Stimulated activated CD4-positive, alpha-beta T cell treated with anti-CD3 and anti-CD28 coated beads, Interleukin-15, amount 100 ng/mL, for 48 hours (primary cell): ENCODE measurements at places on chromosomes 3 and 15.

DNA sequence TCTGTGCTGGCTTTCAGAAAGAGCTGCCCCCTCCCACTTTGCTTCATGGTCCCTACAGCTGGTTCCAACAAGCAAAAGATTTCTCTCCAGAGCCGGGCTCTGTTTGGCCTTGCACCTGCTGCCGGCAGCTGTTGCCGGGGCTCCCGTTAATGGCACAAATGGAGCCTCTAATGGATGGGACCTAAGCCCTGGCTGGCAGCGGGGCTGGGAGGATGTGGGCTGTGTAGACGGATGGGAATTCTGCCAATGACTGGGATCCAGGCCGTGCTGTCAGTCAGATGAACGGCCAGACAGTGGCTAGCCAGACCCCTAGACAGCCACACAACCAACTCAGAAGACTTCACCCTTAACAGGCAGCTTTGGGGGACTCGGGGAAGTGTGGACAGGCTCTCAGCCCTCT lies 88.0 kb downstream of the RPLP1 start:
- no peak for DNase-seq

- DNase-seq: no peak
Observed at GRCh38 chr3:14550181-14550580, 10.0 kb upstream of the GRIP2 start.

- DNase-seq: no peak
Observed at GRCh38 chr15:41983221-41983620, 10.9 kb upstream of the EHD4 start.

- no peak for DNase-seq
Observed at GRCh38 chr15:37824717-37825382, 109.6 kb upstream of the TMCO5A start.

GRCh38 chr3:8768364-8769087 lies 887 bp downstream of the OXTR start:
- DNase-seq: no peak

GRCh38 chr3:48472923-48473616 lies 26.5 kb downstream of the ATRIP start:
- peak; percentile 95 for DNase-seq

DNA sequence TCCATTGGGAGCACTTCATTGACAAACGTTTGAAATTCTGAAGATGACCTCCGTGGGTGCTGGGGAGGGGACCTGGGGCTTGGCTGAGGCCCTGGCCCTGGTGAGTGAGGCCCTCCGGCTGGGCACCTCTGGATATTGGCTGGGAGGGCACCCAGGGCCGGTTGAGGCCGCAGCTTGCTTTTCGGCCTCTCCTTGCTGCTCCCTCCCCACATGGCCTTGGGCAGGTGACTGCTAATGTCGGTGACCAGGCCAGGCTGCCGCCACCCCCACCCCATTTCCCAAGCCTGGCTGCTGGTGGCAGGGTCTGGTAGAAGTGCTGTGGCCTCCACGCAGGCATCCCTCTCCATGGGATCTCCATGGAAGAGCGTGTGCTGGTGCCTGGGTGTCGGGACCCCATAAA lies 39.5 kb downstream of the TM2D3 start:
- DNase-seq: no peak

DNA sequence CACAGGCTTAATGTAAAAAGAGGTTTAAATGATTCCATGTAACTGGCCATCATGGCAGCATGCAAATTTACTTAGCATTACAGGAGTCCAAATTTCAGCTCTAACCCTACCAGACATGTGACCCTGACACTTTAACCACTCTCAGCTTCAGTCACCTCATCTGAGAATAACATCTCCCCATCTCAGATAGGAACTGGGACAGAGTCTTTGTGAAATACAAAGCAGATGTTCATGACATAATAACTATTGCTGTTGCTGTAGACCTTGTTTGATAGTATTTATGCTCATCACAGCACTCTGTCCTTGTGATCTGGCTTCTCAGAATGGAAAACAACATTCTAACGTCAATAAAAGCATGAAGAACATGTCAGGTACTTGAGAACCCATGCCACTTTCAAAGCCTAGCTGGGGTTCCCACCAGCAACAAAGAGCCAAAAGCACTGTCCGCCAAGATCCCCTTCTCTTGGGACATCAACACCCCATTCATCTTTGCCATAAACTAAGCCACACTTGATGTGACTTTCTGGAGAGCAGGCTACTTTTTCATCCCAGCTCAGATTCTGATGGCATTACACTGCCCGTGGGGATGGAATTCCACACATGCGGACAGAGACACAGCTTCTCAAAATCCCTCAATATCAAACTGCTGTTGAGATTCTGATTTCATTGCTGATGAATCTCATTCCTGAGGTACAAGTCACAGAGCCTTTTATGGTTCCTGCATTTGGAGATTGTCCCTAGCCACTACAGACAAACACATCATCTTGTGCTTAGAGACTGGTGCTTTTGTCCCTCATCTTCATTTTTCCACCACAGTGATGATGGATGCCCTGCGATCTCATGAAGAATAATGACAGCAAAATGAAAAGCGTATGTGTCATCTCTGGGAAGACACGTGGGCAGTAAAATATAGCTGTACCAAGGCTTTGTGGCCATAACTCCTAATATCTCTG lies 202.7 kb downstream of the TNIK start:
- no peak for DNase-seq

DNA sequence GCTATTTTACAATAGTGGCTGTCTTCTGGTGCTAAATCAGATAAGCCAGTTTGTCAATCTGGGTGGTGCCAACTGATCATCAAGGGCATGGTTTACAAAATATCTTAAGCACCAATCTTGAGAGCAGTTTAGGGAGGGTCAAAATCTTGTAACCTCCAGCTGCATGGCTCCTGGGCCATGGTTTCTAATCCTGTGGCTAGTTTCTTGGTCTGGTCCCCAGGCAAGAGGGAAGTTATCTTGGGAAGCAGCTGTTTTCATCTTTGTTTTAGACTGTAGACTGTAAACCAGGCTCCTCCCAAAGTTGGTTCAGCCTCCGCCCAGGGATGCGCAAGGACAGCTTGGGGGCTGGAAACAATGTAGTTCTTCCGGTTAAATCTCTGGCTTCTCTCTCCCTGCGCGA lies 166.8 kb downstream of the IL1RAP start:
- no peak for DNase-seq

- no peak for DNase-seq
Observed at GRCh38 chr3:38140326-38141172, 2.1 kb downstream of the MYD88 start.

DNA sequence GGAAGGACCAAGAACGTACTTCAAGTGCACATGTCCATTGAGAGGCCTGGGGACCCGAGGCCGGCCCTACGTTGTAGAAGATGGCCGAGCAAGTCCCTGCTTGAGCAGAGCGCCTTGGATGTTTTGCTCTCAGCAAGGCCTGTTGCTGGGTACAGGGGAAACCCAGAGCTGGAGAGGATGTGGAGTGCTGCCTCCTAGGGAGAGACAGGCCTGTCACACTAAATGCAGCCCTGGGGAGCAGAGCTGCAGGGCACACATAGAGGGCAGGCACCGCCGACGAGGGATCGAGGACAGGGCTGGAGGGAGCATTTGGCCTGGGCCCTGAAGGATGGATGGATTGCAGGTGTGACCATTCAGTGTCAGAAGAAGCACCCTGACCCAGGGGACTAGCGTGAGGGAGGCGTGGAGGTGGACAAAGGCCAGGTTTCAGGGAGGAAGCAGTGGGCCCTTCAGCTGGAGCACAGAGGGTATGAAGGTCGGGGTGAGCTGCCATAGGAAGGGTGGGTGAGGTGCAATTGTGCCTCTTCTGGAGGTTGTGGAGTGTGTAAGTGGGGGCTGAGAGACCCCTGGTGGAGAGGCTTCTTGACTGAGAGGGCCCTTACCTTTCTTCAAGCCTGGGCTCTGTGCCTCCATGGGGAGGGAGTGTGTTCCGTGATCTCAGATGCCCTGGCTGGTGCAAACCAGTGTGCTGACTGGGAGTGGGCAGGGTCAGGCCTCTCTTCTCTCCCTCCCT lies 142.4 kb downstream of the CHDH start:
- no peak for DNase-seq

GRCh38 chr3:126995926-126996512 lies 13.1 kb downstream of the PLXNA1 start:
- DNase-seq: no peak

DNA sequence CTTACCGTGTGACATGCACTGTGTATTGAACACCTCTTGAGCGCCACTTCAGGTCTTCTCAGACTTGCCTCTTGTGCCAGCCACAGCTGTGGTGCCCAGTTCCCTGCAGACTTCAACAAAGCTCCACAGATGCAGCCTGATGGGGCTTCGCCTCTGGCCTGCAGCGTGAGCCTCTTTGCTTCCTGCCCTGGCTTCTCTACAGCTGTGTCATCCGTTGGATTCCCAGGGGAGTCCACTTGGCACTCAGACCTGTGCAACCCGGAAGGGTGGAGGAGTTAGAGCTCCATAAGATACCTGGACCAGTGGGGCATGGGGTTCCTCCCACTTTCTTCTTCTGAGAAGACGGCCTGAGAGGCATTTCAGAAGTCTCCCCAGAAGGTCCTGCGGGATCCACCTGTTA lies 57.7 kb upstream of the BNIP2 start:
- DNase-seq: no peak

DNA sequence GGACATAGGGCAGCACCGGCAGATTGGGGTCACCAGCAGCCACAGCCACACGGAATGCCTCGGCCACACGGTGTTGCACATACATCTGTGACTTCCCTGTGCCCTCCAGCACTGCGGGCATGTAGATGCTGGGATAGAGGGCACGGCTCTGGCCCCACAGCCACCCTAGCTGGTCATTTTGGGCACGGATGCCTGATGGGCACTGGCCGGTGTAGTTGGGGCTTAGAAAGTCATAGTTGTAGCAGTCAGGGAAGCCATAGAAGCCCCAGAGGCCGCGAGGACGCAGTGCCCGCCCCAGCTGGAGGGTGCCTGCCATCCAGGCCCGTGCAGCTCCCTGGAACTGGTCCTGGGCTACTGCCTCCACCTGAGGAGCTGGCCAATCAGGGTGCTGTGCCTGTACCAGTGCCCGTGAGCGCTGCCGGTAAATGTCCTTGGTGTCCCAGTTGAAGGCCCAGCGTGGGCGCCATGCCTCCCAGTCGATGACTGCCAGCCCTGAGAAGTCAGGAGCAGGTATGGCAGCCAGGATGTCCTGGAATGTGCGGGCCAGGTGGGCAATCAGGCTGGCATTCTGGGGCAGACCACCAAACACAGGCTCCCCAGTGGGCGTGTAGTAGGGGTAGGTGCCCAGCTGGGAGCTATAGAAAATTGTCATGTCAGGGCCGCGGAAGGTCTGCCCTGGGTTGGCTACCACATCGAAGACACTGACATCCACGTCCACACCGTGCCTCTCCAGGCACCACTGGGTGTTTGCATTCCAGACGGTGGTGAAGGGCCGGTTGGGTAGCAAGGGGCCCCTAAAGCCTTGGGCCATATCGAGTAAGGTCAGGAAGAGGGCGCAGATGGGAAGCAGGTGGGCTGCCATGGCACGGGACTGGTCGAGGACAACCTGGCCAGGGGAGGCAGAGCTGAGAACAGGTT lies 1.0 kb downstream of the HYAL1 start:
- no peak for DNase-seq

GRCh38 chr3:165640970-165641369 lies 196.3 kb downstream of the BCHE start:
- no peak for DNase-seq

- no peak for DNase-seq
Observed at GRCh38 chr3:160707187-160707794, 30.3 kb downstream of the ARL14 start.
